ENCODE measurements at places on chromosomes 1 and 21.

- DNase-seq, result no peak
Measured at GRCh38 chr1:31183126-31183525, 56.6 kb downstream of the NKAIN1 start.

DNA sequence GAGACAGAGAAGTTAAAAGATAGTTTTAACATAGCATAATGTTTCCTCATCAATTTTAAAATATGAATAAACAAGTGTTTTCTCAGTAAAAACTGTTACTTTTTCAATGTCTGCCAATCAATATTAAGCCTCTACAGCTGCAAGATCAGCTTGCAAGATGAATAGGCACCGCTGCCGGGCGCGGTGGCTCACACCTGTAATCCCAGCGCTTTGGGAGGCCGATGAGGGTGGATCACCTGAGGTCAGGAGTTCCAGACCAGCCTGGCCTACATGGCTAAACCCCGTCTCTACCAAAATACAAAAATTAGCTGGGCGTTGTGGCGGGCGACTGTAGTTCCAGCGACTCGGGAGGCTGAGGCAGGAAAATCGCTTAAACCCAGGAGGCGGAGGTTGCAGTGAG lies 54.8 kb upstream of the SH3GLB1 start:
- no peak for DNase-seq

- no peak for DNase-seq
Measured at GRCh38 chr21:27648560-27648959, 681.7 kb upstream of the ADAMTS5 start.

GRCh38 chr1:8283058-8283884 lies 34.6 kb upstream of the SLC45A1 start:
- DNase-seq, result no peak

DNA sequence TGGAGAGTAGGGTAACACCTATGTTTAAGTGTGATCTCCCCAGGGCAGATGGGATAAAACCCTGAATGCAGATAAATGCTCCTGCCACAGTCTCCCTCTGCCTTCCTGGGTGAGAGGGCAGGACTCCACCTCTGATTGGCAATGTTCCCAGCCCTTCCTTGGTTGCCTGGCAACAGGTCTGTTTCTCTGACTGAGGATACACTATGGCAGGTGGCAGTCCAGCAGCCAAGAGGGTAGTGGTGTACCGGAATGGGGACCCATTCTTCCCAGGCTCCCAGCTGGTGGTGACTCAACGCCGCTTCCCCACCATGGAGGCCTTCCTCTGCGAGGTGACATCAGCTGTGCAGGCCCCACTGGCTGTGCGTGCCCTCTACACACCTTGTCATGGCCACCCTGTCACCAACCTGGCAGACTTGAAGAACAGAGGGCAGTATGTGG lies at the start of gene DCDC2B:
Gene DCDC2B (plus strand): TSS at position 199 of the 438 bp plus-strand sequence. CDS start 5 bp downstream, at position 204.
- no peak for DNase-seq

- DNase-seq, result no peak
Measured at GRCh38 chr1:188668083-188668482, 1809.6 kb downstream of the BRINP3 start.

DNA sequence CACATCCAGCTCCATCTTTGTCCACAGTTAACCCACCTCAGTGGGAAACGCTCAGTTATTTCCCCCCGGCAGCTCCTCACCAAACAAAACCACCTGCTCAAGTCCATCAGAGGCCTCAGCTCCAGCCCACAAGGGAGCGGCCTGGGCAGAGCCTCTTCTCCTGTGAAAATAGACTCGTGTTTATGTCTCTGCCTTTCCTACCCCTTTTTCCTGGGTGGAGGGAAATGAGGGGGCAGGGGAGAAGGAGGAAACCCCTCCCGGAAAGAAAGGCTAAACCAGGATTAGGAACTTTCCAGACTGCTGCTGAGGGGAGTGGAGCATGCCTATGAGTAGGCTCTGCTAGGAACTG lies 81.6 kb downstream of the PAX7 start:
- DNase-seq, result no peak

DNA sequence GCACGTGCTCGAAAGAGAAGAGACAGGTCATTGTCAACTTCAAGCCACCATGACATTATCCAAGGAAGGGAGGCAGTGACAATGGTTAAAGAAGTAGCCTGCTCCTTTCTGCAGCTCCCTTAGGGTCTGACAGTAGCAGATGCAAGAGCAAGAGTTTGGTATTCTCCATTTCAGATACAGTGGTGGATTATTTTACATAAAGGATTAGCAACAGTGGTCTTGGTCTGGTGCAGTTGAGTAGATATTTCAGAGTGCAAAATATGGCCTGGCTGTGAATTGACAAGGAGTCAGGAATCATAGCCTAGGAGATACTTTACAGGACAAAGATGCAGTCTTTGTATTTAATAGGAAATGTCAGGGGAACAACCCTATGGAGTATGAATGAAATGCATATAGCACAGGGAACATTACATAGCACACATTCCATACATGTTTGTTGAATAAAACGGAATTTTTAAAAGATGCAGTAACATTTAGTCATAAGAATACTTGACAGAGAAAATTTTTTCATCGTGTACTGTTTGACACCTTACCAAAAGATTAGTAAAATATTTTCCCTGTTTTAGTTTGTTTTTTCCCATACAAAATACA lies 41.8 kb downstream of the CHRM3 start:
- no peak for DNase-seq

DNA sequence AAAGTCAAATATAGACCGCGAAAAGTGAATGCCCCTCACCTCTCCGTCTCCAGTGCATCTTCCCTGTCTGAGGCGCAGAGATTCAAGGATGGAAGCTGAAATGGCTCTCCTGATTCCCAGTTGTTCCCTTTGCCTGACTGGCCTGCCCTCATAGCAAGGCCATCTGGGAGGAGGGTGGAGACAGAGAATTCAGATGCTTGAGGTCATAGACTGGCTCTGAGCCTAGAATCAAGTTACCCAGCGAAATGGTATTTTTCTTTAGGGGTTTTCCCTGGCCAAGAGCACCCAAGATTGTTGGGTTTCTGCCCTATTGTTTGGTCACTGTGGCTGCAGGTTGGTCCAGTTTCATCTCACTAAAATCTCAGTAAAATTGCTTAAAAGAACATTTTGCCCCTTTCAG lies 7.2 kb downstream of the METTL13 start:
- DNase-seq, result no peak

GRCh38 chr1:3948344-3948743 lies 48.3 kb upstream of the C1orf174 start:
- no peak for DNase-seq

GRCh38 chr21:27326301-27326700 lies 359.4 kb upstream of the ADAMTS5 start:
- no peak for DNase-seq

All from activated naive CD4-positive, alpha-beta T cell (primary cell).